Cortex of kidney (tissue), 1 donor: ENCODE measurements at places on chromosomes 5 and 9.

GRCh38 chr5:110094548-110094947 lies 404.8 kb downstream of the MAN2A1 start:
- DNase-seq: no peak

- DNase-seq: no peak
These were observed 119.5 kb upstream of the GPR151 start for GRCh38 chr5:146635443-146635842.

DNA sequence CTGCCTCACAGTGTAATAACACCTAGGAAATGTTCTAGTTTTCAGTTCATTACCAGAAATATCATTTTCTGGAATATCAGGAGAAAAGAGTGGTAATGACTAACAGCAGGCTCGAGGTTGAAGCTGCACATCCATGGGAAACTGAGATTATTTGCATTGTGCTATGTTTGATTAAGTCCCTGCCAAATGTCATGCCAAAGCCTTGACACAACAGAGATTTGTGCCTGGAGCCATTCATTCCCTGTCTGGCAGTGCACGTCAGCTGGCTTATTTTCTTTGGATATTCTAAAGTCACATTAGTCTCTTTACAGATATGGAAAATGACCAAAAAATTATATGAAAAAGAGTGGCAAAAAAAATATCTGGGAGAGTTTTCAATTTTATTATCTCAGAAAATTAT lies 848.0 kb downstream of the PTPRD start:
- DNase-seq: no peak

- DNase-seq: no peak
These were observed 9.0 kb upstream of the AK1 start for GRCh38 chr9:127886401-127886972.

- DNase-seq: no peak
These were observed 533.0 kb downstream of the BNC2 start for GRCh38 chr9:16337322-16338029.

- no peak for DNase-seq
These were observed 92.6 kb upstream of the ERBIN start for GRCh38 chr5:65833780-65834179.

GRCh38 chr9:68702493-68702892 lies 2.5 kb upstream of the PIP5K1B start:
- DNase-seq: no peak

GRCh38 chr5:91486638-91487037 lies 103.5 kb upstream of the ARRDC3 start:
- DNase-seq: no peak

DNA sequence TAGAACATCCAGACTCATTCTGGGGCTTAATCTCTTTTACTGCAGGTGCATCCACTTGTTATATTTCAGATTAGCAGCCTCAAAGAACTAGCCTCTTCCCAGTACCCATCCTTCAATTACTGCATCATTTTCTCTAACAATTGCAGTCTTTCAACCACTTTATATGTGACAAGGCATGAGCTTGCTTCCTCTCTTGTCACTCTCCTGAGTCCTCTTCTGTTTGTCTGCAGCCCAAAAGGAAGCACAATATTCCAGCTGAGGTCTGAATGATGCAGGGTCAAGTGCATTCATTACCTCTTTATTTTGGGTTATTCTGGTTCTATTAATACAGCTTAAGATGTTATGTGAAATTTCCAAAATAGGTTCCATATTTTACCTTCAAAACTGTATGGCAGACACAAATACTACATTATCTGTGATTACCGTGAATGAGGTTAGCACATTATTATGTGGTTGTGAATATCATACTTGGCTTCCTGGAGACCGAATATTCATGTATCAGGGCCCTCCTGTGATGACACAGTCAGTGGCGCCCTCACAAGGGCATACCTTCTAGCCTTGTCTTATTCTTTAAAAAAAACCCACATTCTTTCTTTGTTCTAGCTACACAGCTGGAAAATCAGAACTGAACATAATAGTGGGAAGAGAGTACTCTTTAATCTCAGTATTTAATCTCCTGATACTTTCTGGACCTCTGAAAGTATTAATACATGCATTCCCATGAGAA lies 323.8 kb downstream of the PDE4D start:
- no peak for DNase-seq

- no peak for DNase-seq
These were observed 22.0 kb downstream of the CCNH start for GRCh38 chr5:87390576-87391199.
